ENCODE measurements at places on chromosomes 1 and 21. TPM values are rescaled to one million over a fixed set of nuclear protein-coding genes. Genes with fewer than 3 reads are reported as not detected.

Gene OR6K3
- not detected for total RNA-seq

Gene ETNK2
- total RNA-seq = 15.5 TPM

Gene SIM2
- total RNA-seq = not detected

Gene SLC45A1
- 1.8 TPM for total RNA-seq

Gene TMEM59
- total RNA-seq = 380 TPM

Gene RGS1
- total RNA-seq = not detected

Gene AK4
- 5.5 TPM for total RNA-seq

Gene RGS16
- 3.9 TPM for total RNA-seq

Gene HUNK
- not detected for total RNA-seq

Gene STMN1
- 151 TPM for total RNA-seq

Gene HPDL
- 1.5 TPM for total RNA-seq

Gene KRTAP26-1
- not detected for total RNA-seq

Gene C1QTNF12
- 0.57 TPM for total RNA-seq

Gene FLAD1
- 16.8 TPM for total RNA-seq

Gene SRSF10
- total RNA-seq = 135 TPM

Gene CDKN2C
- 19.6 TPM for total RNA-seq

Gene ASTN1
- not detected for total RNA-seq

Gene CAPN8
- total RNA-seq = not detected

Gene SEMA6C
- 15.6 TPM for total RNA-seq

Gene SNX7
- total RNA-seq = 35.6 TPM
